Erythroblast (primary cell): ENCODE measurements at places on chromosomes 3 and 15.

DNA sequence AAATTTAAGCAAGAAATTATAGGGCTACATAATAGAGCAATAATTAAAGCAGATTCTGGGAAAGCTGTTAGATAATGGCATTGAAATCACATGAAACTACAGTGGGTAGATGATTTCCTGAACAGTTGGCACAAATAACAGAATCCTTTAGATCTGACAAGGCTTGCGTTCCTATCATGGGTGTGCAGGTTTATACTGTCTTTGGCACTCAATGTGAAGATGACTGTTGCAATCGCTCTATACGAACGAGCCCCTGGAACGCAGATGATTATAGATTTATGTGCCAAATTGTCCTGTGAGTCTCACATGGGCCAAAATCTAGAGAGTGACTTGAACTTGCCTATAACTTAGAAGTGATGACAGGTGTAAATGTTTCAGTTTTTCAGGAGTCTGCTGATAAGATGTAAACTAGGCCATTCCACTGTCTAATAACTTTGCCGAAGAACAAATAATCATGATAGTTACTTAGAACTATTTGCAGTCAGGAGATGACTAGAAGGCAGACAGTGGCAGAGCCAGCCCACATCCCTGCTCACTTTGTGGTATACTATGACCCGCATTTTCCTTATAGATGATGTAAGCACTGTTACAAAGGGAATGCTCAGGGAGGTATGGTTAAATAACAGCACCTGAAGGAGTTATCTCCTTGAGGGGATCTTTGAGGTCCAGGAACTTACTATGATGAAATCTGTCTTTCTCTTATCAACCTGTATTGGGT lies 30.5 kb upstream of the TRPC1 start:
- DNase-seq, result no peak

DNA sequence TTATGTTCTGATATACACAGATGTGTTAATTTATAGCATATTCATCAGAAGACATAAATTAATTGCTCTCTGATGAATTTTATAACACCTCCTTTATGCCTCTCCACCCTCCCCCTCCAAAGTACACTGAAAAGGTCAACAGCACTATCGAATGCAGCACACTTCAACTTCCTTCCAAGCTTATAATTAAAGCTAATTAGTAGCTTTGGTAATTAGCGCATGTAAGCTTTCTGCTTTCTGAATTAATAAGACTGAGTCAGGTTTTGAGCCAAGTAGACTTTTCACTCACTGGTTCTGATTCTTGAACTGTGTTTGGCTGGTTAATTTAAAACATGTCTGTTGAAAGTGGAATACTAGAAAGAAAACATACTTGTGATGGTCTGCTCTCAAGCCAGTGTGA lies 760.8 kb upstream of the CFAP20DC start:
- no peak for DNase-seq

- DNase-seq, result no peak
Measured at GRCh38 chr15:43516801-43517353, 531 bp upstream of the MAP1A start.

GRCh38 chr3:160486459-160486869 lies 36.9 kb upstream of the TRIM59 start:
- DNase-seq, result peak; percentile 71

DNA sequence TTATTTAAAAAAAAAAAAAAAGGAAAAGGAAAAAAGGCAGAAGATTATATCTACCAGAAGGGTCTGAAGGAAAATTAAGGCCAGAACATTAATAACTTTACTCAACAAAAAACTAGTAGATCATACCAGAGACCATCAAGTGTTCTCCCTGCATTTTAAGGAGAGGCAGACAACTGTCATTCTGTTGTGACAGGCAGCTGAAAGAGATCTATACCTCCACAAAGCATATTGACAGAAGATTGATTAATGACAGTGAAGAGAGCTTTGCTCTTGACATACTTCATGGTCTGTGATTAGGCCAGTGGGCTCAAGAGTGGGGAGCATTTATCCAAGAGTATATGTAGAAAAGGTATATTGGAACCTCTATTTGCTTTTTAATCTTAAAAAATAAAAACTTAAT lies 248.4 kb downstream of the CDIN1 start:
- DNase-seq, result no peak

GRCh38 chr15:91196768-91197167 lies 96.7 kb downstream of the SV2B start:
- DNase-seq, result no peak

DNA sequence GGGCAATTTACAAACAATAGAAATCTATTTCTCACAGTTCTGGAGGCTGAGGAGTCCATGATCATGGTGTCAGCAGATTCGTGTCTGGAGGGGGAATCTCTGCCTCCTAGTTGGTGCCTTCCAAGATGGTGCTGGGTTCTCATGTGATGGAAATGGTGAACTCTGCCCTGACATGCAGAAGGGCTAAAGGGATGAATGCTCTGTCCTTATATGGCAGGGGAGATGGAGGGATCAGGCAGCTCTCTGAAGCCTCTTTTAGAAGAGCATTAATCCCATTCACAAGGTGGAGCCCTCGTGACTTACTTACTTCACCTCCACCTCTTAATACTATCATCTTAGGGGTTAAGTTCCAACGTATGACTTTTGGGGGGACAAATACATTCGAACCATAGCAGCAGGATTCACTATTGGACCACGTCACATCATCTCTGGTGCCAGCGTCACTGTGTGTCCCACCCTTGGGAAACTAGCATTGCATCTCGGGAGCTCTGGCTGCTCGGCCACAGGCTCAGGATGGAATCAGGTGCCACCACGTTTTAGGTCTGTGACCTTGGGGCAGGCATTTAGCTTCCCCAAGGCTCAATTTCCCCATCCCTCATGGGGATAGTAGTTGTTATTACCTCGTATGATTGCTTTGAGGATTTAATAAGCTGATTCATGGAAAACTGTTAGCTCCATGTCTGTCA lies 53.0 kb downstream of the SV2B start:
- DNase-seq, result no peak

- DNase-seq, result peak; percentile 46
Measured at GRCh38 chr3:32847528-32847927, 29.7 kb downstream of the TRIM71 start.

GRCh38 chr3:123026565-123027291 lies 835 bp downstream of the SEMA5B start:
- no peak for DNase-seq

- DNase-seq, result peak; percentile 52
Measured at GRCh38 chr15:78739996-78740903, 71.0 kb downstream of the ADAMTS7 start.

GRCh38 chr3:70947579-70947978 lies 635.1 kb upstream of the MDFIC2 start:
- no peak for DNase-seq

- no peak for DNase-seq
Measured at GRCh38 chr15:27092390-27092789, 121.4 kb downstream of the GABRG3 start.

- DNase-seq, result no peak
Measured at GRCh38 chr3:81242871-81243270, 518.6 kb downstream of the GBE1 start.

- no peak for DNase-seq
Measured at GRCh38 chr3:133881492-133881891, 14.2 kb downstream of the RAB6B start.

DNA sequence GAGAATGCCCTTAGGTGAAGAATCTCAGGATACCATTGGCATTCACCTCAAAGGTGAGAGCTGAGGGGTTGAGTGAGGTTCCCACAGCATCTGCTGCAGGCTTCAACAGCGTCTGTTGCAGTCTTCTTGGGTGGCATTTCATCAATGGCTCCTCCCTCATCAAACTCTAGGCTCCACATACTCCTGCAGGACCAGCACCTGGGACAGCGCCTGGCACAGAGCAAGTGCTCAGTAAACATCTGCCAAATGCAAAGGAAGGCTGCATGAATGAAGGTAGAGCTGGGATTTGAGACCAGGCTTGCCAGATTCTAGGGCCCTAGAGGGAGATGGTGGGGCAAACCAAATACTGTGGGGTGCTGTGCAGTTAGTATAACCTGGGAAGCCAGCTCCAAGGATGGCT lies 9.6 kb downstream of the TRH start:
- DNase-seq, result no peak

DNA sequence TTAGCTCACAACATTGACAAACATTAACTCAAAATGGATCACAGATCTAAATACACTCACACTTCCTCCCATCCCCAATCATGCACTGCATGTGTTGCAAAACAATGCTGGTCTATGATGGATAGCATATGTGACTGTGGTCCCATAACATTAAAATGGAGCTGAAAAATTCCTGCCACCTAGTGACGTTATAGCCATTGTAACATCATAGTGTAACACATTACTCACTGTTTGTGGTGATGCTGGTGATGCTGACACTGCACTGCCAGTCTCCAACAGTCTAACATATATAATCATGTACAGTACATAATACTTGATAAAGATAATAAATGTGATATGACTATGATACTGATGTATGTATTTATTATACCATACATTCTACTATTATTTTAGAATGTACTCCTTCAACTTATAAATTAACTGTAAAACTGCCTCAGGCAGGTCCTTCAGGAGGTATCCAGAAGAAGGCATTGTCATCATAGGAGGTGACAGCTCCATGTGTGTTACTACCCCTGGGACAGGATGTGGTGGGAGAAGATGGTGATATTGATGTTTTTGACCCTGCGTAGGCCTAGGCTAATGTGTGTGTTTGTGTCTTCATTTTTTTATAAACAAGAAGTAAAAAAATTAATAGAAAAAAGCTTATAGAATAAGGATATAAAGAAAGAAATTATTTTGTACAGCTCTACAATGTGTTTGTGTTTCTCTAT lies 41.3 kb downstream of the TXNRD3 start:
- DNase-seq, result no peak

GRCh38 chr15:70722266-70723121 lies 40.9 kb downstream of the UACA start:
- peak; percentile 65 for DNase-seq
